ENCODE measurements at places on chromosomes 1 and 21.

DNA sequence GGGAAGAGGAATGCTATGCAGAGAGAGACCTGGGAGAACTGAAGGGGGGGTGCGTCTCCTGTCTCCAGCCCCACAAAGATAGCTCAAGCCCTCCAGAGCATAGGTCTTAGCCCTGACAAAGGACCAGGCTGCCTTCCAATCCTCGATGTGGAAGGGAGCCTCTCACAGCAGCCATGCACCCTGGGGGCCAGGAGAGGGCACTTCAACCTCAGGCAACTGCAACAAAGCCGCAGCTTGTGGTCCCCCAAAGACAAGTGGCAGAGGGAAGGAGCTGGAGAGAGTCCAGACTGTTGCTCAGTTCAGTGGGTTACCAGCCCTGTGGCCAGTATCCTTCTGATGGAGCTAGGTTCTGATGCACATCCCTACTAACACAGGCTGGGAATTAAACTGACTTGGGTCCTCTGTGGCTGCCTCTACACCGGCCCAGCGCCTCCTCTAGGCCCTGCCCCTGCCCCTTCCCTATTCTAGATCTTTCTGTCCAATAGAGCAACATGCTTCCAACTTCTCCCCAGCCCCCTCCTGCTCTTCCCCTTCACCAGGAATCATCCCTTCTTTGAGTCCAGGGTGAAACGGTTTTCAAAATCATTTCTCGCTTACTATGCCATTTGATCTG lies 100.7 kb upstream of the SPATA6 start:
- H3K27ac ChIP-seq: no peak overlapping the region
- H3K27me3 ChIP-seq: no peaks in the 10 kb centered on the region
- no peak for DNase-seq
- no peak overlapping the region for H3K4me3 ChIP-seq
- no peaks in the 10 kb centered on the region for H3K36me3 ChIP-seq

DNA sequence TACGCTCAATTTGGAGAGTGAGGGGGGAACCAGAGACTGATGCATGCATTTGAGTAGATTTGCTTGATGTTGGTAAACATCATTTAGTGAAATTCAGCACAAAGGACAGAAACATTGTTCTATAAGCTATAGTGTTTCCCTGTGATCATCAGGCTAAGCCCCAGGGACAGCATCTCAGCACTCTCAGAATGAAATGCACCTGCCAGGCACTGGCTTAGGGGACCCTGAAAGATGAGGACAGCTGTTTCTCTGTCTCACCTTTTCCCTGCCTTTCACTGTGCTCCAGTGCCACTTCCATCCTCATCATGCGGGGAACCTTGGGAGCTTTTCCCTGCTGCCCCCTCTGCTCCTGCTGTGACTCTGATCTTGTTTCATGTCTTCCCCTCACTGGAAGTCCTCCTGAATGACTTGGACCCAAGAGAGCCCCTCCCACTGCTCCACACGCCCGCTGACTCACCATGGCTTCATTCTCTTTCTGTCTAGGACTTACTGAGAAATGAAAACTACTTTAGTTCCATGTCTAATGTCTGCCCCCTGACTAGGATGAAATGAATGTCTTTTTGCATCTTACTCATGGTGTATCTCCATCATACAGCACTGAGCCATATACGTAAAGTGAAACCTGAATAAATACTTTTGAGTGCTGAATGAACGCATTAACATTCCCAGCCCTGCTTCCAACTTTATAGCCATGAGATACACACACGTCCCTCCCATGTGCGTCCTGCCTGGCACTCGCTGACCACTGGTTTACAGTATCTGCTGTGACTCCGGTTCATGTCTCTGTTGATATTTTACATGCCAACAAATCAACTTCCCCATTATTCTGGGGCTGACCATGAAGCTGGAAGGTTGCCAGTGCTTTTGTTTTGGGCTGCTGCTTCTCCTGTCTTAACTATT lies 182.0 kb downstream of the PCP4 start:
- H3K36me3 ChIP-seq: no peaks in the 10 kb centered on the region
- no peak for DNase-seq
- H3K27ac ChIP-seq: no peak overlapping the region
- no peak overlapping the region for H3K4me3 ChIP-seq
- no peaks in the 10 kb centered on the region for H3K4me1 ChIP-seq

DNA sequence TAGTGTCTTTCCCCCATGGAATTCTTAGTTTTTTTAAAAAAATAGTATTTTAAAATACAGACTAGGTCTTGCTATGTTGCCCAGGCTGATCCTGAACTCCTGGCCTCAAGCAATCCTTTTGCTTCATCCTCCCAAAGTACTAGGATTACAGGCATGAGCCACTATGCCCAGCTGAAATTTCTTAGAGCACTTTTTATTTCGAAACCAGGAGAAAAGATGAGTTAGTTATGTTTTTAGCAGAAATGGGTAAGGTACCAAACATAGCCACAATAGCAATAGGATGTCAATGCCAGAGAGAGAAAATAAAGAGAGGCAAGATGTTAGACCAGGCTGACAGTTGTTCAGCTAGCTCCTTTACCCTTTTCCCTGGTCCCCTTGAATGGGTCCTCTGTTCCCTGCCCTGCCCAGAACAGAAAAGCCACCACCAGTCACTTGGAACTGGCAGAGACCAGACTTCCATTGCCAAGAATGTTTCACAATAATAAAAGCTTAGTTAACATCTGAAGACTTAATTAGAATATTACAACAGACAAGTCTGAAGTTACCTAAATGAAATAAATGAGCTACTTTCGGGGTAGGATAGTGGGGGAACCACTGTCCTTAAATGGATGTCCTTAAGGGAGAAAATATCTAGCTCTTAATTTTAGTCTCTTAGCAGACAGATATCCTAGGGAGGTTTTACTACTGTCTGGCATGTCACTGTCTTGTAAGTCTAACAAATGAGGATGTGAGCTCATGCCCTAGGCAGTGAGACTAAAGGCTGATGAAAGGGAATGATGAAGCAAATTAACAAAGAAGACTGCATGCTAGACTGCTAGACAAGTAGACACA lies 54.3 kb downstream of the ABL2 start:
- no peak overlapping the region for H3K4me3 ChIP-seq
- no peaks in the 10 kb centered on the region for H3K27me3 ChIP-seq
- peak overlapping the region; percentile 59 for H3K27ac ChIP-seq
- DNase-seq: no peak
- no peaks in the 10 kb centered on the region for H3K36me3 ChIP-seq

DNA sequence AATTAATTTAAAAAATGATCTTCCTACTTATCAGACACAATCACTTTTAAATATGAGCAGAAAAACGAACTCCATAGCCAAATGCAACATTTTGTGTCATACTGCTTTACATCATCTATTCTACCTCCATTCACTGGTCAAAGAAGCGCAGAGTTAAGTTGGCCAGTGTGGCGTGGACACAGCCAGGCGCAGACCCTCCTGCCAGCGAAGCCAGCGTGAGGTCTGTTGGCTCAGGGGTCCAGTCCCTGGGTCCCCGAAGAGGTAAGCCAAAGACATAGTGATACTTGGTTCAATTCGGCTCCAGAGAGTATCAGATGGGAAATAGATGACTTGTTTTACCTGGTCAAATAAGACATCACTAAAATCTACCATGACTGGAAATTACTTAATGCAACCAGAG lies 59.2 kb downstream of the B3GALT5 start:
- H3K27ac ChIP-seq: no peak overlapping the region
- no peak for DNase-seq
- H3K36me3 ChIP-seq: no peaks in the 10 kb centered on the region
- no peak overlapping the region for H3K4me3 ChIP-seq
- H3K27me3 ChIP-seq: no peaks in the 10 kb centered on the region

GRCh38 chr1:94434365-94435045 lies 16.3 kb downstream of the ABCD3 start:
- H3K27me3 ChIP-seq: no peaks in the 10 kb centered on the region
- H3K27ac ChIP-seq: no peak overlapping the region
- no peak overlapping the region for H3K4me3 ChIP-seq
- H3K4me1 ChIP-seq: no peaks in the 10 kb centered on the region

Data from upper lobe of left lung (tissue), 6 donors.